ENCODE measurements at places on chromosomes 2 and 18. TPM values are rescaled to one million over a fixed set of nuclear protein-coding genes. Genes with fewer than 3 reads are reported as not detected.
A peak's percentile ranks its signal among the peaks of the same experiment; 100 is the strongest.

- H3K4me1 ChIP-seq = no peaks in the 10 kb centered on the region
- DNase-seq = no peak
- H3K4me3 ChIP-seq = peak overlapping the region; percentile 4
- no peaks in the 10 kb centered on the region for H3K36me3 ChIP-seq
- no peaks in the 10 kb centered on the region for H3K27me3 ChIP-seq
- no peak overlapping the region for H3K27ac ChIP-seq
These were observed 27.1 kb upstream of the TFPI start for GRCh38 chr2:187581125-187581896.

GRCh38 chr2:107775211-107775610 lies 51.5 kb upstream of the RGPD4 start:
- no peaks in the 10 kb centered on the region for H3K4me1 ChIP-seq
- no peaks in the 10 kb centered on the region for H3K36me3 ChIP-seq
- H3K4me3 ChIP-seq = no peak overlapping the region
- no peak for DNase-seq
- H3K27me3 ChIP-seq = no peaks in the 10 kb centered on the region
- H3K27ac ChIP-seq = no peak overlapping the region

DNA sequence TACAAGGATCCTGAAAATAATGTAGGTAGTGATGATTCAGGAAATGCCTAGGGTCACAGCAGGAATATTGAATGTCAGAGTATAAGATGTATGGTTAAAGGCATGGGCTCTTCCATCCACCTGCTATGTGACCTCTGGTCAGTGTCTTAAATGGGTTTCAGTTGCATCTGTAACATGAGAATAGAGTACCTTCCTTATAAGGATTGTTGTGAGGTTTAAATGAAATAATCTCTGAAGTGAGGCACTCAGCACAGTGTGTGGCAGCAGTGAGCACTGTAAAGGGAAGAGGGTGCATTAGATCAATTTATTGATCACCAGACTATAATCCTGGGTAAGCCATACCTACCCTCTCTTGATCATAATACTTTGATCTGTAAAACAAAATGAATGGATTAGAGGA lies 319.1 kb downstream of the SLC4A3 start:
- no peaks in the 10 kb centered on the region for H3K36me3 ChIP-seq
- no peak overlapping the region for H3K4me3 ChIP-seq
- H3K27me3 ChIP-seq = no peaks in the 10 kb centered on the region
- DNase-seq = no peak
- no peak overlapping the region for H3K27ac ChIP-seq
- peaks cover 1% of the 10 kb centered on the region for H3K4me1 ChIP-seq

DNA sequence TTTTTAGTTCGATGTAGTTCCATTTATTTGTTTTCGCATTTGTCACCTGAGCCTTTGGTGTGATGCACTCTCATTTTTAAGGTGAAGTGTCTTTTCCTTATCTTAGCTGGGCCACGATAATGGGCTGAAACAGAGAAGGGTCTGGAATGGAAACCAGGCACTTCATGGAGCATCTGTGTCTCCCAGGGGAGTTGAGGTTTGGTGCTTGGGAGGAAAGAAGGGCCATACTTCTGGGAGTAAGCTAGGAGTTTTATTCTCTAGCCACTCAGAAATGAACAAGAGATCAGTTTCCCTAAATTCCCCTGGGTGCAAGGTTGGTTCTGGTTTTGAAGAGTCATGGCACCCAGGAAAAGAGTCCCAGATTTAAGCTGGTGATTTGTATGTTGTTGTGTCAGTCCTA lies 179.4 kb upstream of the CXCR4 start:
- DNase-seq = no peak
- H3K4me3 ChIP-seq = no peak overlapping the region
- no peaks in the 10 kb centered on the region for H3K4me1 ChIP-seq
- H3K36me3 ChIP-seq = no peaks in the 10 kb centered on the region
- H3K27ac ChIP-seq = no peak overlapping the region

GRCh38 chr2:223536546-223536945 lies 65.6 kb downstream of the SCG2 start:
- no peak overlapping the region for H3K4me3 ChIP-seq
- H3K36me3 ChIP-seq = no peaks in the 10 kb centered on the region
- no peak overlapping the region for H3K27ac ChIP-seq
- H3K27me3 ChIP-seq = no peaks in the 10 kb centered on the region

Gene UGT1A5
- total RNA-seq = not detected

Gene PXDN
- 73.3 TPM for total RNA-seq

Gene TXNDC9
- total RNA-seq = 21.9 TPM

- H3K4me3 ChIP-seq = no peak overlapping the region
- H3K27ac ChIP-seq = no peak overlapping the region
- no peaks in the 10 kb centered on the region for H3K4me1 ChIP-seq
- no peak for DNase-seq
These were observed 9.6 kb downstream of the KCNJ3 start for GRCh38 chr2:154707994-154708575.

GRCh38 chr2:18122544-18123210 lies 244.2 kb downstream of the KCNS3 start:
- no peaks in the 10 kb centered on the region for H3K4me1 ChIP-seq
- no peaks in the 10 kb centered on the region for H3K27me3 ChIP-seq
- no peak overlapping the region for H3K4me3 ChIP-seq
- no peak overlapping the region for H3K27ac ChIP-seq
- no peaks in the 10 kb centered on the region for H3K36me3 ChIP-seq
- DNase-seq = no peak
